CD8-positive, alpha-beta T cell (primary cell): ENCODE measurements at places on chromosomes 2 and 18.

DNA sequence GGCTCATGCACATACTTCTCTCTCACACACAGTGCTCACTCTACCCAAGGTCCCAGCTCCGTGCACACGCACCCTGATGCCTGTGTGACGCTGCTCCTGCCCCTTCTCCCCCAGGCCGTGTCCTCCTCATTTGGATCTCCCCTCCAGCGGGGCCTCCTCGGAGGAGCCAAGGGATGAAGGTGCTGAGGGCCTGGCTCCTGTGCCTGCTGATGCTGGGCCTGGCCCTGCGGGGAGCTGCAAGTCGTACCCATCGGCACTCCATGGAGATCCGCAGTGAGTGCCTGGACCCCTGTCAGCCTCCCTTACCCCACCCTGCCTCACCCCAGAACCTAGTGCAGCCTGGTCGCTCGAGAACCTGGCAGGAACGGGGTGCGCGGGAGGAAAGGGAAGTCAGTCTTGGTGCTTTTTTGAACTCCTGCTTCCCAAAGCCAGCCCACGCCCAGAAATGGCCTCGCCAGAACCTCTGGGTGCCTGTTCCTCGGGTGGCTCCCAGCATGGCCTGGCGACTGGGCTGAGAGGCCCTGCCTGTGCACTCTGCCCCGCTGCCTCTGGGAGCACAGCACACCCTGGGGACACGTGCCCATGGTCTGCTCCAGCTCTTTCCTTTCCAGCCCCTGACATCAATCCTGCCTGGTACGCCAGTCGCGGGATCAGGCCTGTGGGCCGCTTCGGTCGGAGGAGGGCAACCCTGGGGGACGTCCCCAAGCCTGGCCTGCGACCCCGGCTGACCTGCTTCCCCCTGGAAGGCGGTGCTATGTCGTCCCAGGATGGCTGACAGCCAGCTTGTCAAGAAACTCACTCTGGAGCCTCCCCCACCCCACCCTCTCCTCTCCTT, at the start of gene PRLH:
Gene PRLH, plus strand, starts transcription at position 174 of the 835 bp plus-strand sequence. Its CDS starts 0 bp downstream, at position 174.
- no peak for DNase-seq

DNA sequence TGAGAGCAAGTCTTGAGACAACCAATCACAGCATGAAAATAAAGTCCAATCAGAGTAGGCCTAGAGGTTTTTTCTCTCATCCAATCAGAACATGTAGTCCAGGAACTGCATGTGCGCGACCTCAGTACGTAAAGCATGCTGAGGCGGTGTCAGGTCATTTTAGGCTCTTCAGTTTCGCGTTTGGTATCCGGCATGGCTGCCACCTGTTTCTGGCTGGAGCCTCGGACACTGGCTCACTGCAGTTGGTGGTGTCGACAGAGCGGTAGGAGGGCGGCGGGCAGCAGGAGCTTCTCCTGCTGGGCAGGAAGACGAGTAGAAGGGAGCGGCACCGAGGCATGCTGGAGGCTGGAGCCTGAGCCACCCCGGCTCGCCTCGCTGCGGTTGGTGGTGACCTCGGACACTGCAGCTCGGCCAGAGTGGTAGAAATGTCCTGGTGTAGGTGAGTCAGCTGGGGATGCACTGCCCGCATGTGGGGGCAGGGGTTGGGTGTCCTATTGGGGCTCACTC, 15.8 kb downstream of the CCDC74A start:
- no peak for DNase-seq

DNA sequence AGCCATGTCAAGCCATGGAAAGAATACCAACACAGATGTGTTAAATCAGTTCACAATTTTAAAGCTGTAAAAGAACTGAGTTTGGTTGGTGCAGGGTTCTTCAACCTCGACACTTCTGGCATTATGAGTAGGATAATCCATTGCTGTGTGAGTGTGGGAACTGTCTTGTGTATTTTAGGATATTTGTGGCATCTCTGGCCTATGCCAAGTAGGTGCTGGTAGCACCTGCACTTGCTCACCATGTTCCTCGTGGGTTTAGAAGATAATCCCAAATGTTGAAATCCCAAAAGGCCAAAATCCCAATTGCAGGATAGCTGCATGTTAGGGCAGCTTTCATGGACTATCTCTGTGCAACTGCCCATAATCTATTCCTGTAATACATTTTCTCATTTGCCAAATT, 3.8 kb downstream of the KRCC1 start:
- DNase-seq: no peak

- no peak for DNase-seq
Observed at GRCh38 chr18:3851159-3851558, 401.2 kb downstream of the TGIF1 start.

- DNase-seq: no peak
Observed at GRCh38 chr2:202116691-202117090, 43.6 kb downstream of the KIAA2012 start.

- no peak for DNase-seq
Observed at GRCh38 chr2:10513201-10513600, 65.1 kb upstream of the ODC1 start.

GRCh38 chr2:52084759-52085158, 1052.8 kb upstream of the NRXN1 start:
- DNase-seq: no peak

DNA sequence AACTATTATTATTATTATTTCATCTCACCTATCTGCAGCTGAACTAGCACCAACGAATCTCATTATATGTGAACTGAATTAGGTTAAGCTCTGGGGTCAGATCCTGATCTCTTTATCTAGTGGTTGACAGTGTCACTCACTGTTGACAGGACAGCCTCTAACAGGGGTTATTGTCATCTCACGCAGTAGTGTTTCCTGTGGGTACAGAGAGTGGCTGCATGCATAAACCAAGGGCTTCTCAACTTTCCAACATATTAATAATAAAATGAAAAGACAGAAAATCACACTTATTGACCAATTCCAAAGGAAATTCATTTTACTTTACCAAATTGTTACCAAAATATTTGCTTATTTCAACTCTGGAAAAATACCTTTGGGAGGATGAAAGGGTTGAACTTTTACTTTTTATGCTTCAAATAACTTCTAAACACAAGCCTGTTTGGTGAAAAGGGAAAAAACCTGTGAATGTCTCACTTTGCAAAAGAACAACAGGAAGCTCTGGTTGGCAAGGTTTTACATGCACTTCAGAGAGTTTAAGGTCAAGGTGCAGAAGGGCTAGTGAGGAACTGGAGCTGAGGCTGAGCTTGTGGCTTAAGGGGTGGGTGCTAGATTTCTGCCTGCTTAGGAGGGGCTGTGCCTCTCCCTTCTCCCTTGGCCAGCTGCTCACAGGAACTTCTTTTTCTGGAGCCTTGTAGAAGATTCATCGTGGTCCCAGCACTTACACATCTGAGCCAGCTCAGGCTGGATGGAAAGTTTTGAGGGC, 72.6 kb downstream of the CTAGE1 start:
- DNase-seq: peak; percentile 54

GRCh38 chr18:48002933-48003365, 72.5 kb upstream of the SMAD2 start:
- no peak for DNase-seq

- no peak for DNase-seq
Observed at GRCh38 chr18:33210575-33211189, 229.8 kb downstream of the CCDC178 start.

- no peak for DNase-seq
Observed at GRCh38 chr2:169782513-169782912, 16.2 kb upstream of the SSB start.

DNA sequence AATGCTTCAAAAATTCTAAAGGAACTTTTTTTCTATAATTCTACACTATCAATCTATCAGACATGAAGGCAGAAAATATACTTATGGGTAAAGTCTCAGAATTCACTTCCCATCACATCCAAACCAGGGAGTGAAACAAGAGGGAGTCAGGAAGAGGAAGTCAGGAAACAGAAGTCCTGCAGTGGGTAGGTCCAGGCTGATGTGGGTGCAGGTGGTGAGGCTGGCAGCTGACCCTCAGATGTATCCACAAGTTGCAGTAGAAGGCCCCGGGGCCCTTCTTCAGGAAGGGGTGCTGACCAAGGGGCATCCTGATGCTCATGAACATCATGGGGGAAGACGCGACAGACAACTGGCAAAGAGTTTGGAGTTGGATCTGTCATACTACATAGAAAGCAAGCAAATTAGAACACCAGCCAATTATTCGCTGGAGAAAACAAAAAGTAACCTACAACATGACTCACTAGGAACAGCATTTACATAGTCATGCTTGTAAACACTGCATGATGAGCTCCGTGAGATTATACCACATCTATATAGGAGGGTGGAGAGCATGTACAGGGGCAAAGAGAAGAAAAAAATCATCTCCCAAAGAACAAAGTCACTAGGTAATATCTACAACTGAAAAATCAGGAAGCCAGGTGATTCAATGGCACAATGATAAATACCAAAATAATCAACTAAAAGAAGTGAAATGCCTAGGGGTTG, 4.2 kb downstream of the UXS1 start:
- no peak for DNase-seq

- no peak for DNase-seq
Observed at GRCh38 chr18:40380686-40381439, 1574.2 kb upstream of the PIK3C3 start.

GRCh38 chr2:96787411-96787810, 26.7 kb downstream of the CNNM4 start:
- DNase-seq: no peak

DNA sequence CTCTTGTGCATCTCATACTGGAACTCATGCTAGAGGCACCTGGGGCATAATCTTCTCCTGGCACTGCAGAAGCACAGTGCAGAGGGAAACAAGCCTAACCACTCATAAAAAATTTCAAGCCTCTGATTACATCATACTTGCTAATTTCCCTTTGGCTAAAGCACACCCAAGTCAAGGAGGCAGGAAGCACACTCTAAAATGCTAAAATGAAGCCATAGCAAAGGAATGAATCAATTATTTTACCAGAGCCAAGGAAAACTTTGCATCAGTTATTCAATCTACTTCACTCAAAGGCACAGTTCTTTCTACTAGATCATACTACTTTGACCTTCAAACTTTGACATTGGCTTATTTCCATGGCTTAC, 79.6 kb upstream of the SPOPL start:
- no peak for DNase-seq

DNA sequence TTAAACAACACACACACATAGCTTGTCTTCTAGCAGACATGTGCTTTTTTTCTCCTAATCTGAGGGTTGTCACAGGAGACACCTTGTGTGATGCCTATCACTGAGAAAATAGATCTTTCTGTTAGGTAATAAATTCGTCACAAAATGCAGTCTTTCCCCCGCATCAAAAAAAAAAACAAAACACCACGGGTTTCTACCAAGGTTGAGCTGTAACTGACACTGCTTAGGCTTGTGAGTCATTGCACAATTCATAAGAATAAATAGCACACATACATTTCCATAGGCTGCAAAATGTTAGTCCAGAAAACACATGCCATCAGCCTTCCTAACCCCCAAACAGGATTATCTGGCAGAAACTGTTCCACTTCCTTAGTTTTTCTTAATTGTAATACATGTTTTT, 6.5 kb downstream of the TMEM163 start:
- DNase-seq: no peak

DNA sequence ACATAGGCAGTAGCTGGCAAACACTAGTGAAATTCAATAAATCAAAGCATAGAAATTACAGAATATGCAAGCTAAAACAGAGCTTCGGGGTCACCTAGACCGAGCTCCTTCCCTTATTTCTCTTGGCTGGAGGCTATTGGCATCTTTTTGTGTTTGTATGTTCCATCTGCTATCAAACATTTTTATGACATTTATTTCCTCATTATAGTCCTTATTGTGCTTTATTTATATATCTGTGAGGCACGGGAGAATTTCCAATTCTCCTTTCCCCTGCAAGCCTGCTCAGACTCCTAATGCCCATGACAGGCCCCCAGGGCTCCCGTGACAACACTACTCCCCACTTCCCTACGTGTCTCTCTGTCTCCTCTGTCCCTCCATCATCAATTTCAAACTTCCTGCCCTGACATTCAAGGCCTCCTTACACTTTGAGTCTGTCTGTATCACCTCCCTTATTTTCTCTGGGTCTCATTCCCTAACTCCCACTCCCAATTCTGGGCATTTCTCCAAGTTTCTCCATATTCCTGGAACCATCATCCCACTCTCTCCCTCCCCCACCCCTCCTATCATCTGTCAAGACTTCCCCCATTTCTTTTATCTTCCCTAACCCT, 316.9 kb downstream of the OSR1 start:
- no peak for DNase-seq

- DNase-seq: no peak
Observed at GRCh38 chr18:49096021-49096420, 145.3 kb upstream of the SMAD7 start.

DNA sequence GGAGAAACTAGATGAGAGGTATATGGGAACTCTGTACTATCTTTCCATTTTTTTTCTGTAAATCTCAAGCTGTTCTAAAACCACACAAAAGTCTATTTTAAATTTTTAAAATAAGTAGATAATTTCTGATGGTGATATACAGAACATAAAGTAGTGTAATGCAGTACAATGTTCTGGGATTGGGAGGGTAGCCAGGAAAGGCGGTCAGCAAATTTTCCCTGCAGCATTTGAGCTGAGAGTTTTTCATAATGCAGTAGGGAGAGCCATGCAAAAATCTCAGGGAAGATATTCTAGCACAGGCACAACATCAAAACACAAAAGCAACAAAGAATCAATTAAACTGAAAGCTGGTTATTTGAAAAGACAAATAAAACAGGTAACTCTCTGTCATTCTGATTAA, 141.5 kb downstream of the NCKAP5 start:
- DNase-seq: no peak

GRCh38 chr2:29706171-29706720, 215.1 kb downstream of the ALK start:
- no peak for DNase-seq

DNA sequence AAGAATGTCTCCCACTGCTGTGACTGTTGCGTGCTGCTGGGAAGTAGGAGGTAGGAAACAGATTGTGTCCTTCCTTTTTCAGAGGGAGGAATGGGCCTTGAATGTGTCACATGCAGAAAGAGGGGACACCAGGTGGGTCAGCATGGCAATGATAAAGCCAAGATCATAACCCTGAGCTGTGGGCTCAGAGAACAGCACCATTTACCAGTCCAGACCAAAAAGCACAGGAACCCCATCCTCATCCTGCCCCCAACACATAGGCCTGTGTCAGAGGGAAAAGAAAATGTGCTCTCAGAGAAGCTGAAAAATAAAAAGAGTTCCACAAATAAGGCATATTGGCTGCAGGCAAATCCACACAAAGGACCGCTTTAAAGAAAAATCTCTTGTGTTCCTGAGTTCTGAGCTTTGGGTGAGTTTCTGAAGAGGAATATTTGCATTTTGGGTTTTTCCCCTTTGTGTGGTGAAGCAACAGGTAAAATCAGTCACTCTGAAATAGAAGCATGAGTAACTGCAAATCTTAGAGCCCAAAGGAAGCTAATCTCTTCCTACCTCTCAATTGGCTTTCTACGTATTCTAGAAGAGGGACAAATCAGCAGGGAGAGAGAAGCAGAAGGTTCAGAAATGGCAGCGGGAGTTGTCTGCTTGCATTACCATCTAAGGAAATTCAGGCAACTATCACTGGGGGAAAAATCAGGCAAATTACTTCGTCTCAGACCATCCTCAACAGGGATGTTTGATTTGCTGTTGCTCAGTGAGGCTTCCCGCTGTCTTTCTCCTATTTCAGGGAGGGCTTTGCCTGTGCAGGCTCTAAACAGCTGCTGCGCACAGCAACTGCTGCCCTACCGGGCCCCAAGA, 106.8 kb downstream of the BCL11A start:
- DNase-seq: no peak

- DNase-seq: peak; percentile 23
Observed at GRCh38 chr18:46289931-46290330, 185.7 kb downstream of the HAUS1 start.
